Stimulated activated CD4-positive, alpha-beta T cell treated with anti-CD3 and anti-CD28 coated beads, TNF-alpha, amount 100 ng/mL, for 24 hours (primary cell): ENCODE measurements at places on chromosomes 7 and 10.

- no peak for DNase-seq
Observed at GRCh38 chr7:145092766-145093165, 256.9 kb upstream of the TPK1 start.

GRCh38 chr10:101776161-101776817 is 375 bp upstream of the FGF8 start:
- no peak for DNase-seq

GRCh38 chr10:77560052-77560451 is 77.6 kb downstream of the KCNMA1 start:
- no peak for DNase-seq

- DNase-seq = no peak
Observed at GRCh38 chr7:131459256-131459655, 97.2 kb downstream of the PODXL start.

DNA sequence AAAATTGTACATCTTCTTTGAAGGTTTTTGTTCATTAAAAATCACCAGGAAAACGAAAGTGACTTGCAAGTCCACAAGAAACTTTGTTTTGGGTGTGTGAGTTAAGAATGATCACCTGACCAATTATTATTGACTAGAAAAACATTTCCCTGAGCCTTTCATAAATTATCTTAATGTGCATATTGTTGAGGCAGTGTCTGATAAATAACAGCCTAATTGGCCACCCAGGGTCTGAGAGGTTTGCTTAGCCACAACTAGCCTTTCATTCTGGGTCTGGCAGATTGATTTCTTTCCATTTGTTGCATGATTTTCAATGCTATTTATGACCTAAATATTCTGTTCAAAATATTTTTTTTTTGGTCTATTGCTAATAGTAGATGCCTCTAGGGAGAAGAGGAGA is 152.8 kb downstream of the AUTS2 start:
- DNase-seq = no peak

GRCh38 chr7:95972523-95972922 is 200.2 kb downstream of the DYNC1I1 start:
- DNase-seq = no peak

- no peak for DNase-seq
Observed at GRCh38 chr10:47278152-47278473, 21.9 kb upstream of the GDF10 start.

DNA sequence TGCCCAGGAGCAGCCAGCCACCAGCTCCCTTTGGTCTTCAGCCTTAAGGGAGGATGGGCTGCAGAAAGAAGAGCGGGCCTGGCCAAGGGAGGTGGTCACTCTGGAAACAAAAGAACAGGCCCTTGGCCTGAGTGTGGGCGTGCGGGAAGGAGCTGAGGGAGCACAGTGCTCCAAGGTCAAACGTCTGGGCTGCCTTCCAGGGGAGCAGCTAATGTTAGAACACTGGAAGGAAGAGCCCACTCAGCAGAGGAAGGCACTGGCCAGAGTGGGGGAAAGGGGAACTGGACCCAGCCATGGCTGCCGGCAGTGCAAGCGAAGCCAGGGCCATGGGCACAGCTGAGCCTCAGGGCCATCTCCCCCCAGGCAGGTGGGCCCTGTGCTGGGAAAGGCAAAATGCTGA is 42.7 kb downstream of the FAM53B start:
- DNase-seq = no peak

DNA sequence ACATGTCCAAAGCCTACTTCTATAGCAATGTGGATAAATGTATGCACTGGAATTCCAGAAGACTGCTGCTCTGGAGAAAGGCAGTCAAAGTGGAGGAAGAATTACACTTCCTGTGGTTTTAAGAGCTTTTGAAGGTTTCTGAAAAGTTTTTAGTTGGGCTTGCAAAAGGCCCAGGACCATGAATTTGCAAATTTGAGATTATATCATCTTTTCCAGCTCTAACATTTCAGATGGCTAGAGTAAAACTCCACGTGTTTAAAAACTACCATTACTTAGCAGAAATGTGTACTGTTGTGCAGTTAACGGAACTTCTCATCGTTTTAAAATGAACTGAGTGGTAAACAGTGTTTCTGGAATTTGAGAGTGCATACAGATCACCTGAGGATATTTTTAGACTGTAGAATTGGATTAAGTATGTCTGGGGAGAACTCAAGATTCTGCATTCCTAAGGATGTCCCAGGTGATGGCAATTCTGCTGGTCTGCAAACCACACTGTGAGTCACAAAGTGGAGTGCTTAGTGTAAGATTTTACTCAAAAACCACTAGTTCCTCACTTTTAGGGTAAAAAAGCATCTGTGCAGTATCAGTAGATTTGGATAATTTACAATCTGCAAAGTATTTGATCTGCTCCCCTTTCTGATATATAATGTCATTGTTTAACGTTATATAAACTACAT is 32.9 kb upstream of the CCDC71L start:
- no peak for DNase-seq

DNA sequence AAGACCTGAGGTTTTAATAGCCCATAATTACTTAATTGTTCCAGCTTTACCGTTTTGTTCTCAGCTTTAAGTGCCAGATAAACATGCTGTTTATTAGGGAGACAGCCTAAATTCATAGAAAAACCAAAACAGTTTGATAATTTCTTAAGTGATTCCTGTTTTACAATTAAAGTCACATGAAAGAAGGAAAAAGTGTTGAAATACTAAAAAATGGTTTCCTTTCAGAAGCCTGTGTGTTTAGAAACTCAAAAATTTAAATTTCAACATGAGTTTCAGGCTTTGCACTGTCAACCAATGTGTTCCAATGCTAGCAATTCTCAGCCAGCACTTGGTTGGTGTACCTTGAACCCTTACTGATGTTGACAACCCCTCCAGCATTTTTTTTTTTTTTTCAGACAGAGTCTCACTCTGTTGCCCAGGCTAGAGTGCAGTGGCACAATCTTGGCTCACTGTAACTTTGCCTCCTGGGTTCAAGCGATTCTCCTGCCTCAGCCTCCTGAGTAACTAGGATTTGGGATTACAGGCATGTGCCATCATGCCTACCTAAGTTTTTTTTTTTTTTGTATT is 135.3 kb downstream of the ICA1 start:
- DNase-seq = no peak

- no peak for DNase-seq
Observed at GRCh38 chr10:70359017-70359550, 23.3 kb downstream of the LRRC20 start.

GRCh38 chr7:80905334-80905733 is 13.5 kb downstream of the SEMA3C start:
- DNase-seq = no peak

DNA sequence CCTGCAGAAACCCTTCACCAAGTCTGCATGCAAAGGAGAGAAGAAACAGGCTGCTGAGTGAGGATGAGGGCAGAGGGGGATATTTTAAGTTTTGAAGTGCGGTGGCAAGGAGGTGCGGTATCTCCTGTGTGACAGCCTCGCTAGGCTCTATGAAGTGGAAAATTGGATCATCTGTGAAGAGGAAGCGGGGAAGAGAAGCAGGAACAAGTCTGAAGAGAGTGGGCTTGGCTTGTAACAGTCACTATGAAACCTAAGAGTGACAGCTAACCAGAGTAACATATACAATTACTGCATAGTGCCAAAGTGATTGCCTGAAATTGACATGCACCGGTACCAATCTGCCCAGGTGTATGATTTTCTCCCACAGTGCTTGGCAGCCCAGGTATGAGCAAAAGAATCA is 287.5 kb upstream of the KLF14 start:
- DNase-seq = no peak

DNA sequence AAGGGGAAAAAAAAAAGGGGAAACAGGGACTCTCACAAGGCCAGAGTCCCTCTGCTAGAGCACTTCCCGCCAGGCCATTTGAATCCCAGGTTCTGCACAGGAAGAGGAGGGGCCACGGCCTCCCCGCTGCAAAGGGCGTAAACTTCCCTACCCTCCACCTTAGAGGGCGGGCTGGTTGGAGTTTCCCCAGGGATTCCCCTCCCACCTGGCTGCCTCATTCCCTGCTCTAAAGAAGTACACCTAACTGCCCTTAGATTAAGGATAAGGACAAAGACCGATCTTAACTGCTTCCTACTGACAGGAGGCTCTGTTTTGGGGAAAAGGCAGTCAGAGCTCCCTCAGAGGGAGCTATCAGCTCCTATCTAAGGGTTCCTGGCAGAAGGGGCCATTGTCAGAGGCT is 102.0 kb upstream of the ARMC3 start:
- DNase-seq = no peak

DNA sequence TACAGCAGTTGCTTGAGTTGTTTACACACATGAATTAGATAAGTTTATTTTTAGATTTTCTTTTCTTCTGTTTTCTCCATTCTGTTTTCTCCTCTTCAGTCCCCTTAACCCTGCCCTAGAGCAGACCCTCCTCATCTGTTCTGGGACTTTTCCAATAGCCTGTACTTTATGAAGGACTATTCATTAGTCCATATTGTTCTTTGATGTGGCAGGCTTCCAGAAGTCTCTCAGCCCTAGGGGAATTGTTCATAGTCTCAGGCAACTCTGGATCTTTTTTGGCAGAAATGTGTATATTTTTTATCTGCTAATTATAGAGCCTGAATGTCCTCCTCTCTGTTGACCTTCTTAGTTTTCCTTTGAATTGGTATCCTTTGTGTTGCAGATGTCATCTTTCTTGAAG is 25.4 kb downstream of the KAT6B start:
- no peak for DNase-seq

DNA sequence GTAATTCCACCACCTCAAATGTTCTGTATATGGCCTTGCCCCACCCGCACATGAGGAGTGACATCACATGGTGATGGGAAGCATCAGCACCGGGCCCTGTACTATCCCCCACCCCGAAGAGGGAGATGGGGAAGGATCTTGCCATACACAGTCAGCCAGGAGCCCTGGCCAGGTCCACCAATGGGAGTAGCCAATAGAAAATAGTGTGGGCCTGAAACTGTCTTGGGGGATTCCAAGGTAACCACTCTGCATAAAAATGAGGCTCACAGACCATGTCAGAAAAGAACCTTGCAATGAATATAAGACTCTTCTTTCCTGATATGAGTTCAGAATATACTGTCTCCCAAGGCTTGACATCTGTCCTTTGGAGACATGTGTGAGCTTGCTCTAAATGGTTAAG is 51.1 kb downstream of the ADRB1 start:
- no peak for DNase-seq

DNA sequence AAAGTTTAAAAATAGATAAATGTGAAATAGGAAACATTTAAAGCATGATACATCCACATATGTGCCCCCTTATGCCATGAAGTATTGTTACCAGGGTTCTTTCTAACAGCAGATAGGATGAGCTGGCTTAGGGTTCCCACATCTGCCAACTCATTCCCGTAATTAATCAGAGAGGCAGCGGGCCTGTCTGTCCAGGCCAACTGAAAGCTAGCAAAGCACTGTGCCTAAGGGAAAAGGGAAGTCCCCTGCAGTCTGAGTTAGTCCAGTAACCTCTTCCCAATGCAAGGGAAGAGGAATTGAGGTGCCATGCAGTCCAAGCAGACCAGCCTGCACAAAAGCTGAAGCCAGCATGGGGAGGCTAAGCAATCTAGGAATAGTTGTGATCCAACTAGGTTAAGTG is 18.3 kb upstream of the ZC3HAV1L start:
- DNase-seq = no peak

DNA sequence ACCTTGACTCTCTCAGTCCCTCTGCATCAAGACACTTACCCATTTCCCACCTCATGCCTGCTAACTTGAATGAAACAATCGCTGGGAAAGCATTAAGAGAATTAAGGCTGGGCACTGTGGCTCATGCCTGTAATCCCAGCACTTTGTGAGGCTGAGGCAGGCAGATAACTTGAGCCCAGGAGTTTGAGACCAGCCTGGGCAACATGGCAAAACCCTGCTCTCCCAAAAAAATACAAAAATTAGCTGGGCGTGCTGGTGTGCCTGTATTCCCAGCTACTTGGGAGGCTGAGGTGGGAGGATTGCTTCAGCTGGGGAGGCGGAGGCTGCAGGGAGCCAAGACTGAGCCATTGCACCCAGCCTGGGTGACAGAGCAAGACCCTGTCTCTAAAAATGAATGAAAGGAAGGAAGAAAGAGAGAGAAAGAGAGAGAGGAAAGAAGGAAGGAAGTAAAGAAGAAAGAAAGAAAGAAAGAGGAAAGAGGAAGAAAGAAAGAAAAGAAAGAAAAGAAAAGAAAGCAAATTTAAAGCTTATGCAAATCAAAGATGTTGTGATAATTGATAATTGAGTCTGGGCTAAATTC is 646 bp downstream of the SERPINE1 start:
- no peak for DNase-seq

GRCh38 chr7:111765751-111766643 is 203.7 kb upstream of the IMMP2L start:
- DNase-seq = no peak

DNA sequence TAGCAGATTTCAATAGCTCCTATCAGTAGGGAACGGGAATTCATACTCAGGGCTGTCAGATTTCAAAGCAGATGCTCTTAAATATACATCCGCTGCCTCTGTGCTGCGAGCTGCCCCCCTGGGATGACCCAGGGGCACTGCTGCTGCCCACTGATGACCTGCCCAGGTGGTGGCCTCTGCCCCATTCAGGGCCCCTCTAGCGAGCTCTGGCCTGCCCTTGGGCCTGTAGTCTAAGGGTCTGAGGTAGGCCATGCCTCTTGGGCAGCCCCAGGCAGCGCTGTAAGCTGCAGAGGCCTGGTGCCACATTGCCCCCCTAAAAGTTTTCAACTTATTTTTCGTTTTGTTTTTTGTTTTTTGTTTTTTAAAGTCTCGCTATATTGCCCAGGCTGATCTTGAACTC is 50.6 kb upstream of the SH2B2 start:
- DNase-seq = no peak

- DNase-seq = no peak
Observed at GRCh38 chr10:49365275-49365674, 30.6 kb downstream of the DRGX start.

DNA sequence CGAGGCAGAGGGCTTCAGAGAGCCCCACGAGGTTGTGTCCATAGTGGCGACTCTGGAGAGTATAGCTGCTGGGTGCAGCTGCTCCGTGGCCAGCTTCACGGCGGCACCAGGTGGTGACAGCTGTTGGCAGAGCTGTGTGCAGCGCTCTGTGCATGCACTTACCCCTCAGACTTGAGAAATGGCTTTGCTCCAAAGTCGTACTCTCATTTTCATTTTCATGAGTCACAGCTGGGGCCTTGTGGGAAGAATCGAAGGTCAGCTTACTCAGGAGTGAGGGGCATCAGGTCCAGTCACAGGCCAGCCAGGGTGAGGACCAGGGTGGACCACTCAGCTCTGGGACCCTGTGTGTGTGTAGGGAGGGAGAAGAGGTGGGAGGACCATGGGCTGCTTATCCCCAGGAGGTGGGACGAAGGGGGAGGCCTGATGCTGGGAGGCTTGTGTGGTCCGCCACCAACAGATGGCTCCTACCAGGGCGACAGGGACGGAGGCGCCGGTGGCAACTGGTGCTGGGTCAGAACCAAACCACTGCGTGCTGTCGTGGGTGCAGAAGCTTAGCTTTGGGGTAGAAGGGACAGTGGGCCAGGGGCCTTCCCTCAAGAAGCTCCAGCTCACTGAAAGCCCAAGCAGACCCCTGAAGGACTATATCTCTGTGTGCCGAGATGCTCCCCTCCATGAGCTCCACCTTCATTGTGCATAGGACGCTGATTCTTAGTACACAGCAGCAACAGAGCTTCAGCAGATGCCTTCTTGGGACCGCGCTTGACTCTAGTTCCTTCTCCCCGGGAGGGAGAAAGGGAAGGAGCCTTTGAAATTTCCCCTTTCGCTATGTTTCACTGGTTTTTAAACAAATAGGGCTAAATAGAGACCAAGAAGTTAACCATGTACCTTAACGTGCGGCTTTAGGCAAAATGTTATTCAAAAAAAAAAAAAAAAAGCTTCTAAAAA is 225.0 kb downstream of the CELF2 start:
- no peak for DNase-seq

GRCh38 chr10:14372606-14373005 is 41.9 kb upstream of the FRMD4A start:
- no peak for DNase-seq

GRCh38 chr7:36283711-36284130 is 105.9 kb upstream of the ANLN start:
- no peak for DNase-seq
